ENCODE measurements at places on chromosomes 13 and 19.

GRCh38 chr19:13964776-13965175, 12.5 kb downstream of the DCAF15 start:
- DNase-seq: no peak

- no peak for DNase-seq
Observed at GRCh38 chr13:48790966-48791365, 137.2 kb downstream of the CYSLTR2 start.

DNA sequence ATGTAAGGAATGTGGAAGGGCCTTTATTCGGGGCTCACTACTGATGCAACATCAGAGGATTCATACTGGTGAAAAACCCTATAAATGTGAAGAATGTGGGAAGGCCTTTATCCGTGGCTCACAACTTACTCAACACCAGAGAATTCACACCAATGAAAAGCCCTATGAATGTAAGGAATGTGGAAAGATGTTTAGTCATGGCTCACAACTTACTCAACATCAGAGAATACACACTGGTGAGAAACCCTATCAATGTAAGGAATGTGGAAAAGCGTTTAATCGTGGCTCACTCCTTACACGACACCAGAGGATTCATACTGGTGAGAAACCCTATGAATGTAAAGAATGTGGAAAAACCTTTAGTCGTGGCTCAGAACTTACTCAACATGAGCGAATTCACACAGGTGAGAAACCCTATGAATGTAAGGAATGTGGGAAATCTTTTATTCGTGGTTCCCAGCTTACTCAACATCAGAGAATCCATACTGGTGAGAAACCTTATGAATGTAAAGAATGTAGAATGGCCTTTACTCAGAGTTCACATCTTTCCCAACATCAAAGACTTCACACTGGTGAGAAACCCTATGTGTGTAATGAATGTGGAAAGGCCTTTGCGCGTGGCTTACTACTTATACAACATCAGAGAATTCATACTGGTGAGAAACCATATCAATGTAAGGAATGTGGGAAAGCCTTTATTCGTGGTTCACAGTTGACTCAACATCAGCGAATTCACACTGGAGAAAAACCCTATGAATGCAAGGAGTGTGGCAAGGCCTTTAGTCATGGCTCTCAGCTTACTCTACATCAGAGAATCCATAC, 44.3 kb downstream of the ZNF585A start:
- DNase-seq: no peak

- DNase-seq: no peak
Observed at GRCh38 chr13:102333320-102334198, 68.3 kb downstream of the FGF14 start.

DNA sequence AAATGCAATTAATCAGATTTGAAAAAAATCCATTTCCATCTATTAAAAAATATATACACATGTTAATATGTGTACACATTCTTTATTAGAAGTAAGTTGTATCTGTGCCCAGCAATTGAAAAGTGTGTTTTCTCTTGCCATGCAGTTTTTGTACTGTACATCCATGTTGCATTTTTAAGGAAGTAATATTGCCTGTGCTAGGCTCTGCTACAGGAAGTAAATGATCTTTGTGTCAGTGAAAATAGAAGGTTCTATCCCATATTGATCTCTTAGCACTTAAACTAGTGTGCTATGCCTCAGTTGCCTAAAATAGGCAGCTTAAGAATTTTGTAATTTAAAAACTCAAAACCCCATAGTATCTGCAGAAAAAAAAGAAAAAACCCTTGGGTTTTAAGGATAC, 122.5 kb downstream of the CDK8 start:
- no peak for DNase-seq

DNA sequence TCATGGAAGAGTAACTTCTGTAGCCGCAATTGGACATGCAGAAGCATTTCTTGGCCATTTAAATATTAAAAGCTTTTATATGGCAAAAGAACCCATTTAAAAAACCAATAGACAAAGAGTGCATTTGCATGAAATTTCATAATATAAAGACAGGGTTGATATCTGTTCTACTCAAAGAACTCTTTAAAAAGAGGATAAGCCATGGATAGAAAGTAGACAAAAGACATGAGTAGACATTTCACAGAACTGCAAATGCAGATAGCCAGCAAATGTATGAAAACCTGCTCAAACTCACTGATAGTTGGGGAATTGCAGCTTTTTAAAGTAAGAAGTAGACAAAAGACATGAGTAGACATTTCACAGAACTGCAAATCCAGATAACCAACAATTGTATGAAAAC, 218.1 kb downstream of the SHISA2 start:
- DNase-seq: no peak

DNA sequence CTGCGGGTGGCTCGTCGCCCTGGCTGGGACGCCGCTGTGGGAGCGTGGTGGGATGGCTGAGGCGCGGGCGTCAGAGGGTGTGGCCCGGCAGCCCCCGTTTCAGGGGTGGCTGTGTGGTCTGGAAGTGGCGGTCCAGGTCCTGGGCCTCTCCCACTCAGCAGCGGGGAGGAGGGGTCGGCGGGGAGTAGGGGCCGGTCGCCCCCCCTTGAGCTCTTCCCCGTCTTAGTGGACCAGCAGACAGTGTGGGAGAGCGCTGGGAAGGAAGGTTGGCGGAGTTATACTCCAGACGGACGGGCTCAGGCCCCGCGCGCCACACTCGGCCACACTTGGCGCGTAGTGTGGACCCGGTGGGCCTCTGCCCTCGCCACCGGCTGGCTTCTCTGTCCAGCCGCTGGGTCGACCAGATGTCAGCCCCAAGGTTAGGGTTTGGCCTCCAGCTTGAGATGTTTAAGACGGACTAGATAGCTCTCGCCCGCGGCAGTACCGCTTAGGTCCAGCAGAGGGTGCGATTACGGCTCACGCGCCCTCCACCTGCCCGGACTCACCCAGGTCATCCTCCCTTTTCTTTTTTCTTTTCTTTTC, 21.7 kb upstream of the ZNF429 start:
- DNase-seq: no peak

- DNase-seq: no peak
Observed at GRCh38 chr13:44627441-44627840, 51.3 kb upstream of the TSC22D1 start.

DNA sequence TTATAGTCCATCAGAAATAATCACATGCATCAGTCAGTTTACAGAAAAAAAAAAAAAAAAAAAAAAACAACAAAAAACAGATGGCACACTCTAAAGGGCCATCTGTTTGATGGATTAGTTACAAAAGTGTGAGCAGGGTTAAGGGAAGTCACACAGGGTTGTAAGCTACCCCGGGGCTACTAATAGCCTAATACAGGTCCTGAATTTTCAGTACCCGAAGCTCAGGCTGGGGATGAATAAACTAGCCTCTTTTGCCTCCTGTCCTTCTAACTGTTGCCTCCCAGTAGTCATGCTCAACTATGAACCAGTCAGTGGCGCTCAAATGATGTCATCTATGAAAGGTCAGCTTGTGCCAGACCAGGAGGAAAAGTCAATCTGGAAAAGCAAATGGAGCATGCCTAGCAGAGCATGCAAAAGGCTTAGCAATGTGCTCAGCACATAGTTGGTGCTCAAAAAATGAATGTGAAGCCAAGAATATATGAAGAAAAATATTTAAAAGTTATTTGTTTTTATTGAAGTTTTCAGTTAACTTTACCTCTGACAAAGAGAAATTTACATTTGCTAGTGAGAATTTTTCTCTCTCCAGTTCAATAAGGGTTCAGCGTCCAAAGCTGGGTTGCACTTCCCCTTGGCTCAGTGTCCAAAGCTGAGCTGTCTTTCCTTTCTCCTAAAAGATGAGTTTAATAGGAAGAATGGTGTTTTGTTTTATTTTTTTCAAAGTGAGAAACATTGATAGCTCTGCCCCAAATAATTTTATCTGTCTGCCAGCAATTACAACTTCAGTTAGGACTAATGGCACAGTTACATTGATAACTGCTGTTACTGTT, 30.8 kb upstream of the LRCH1 start:
- DNase-seq: no peak

DNA sequence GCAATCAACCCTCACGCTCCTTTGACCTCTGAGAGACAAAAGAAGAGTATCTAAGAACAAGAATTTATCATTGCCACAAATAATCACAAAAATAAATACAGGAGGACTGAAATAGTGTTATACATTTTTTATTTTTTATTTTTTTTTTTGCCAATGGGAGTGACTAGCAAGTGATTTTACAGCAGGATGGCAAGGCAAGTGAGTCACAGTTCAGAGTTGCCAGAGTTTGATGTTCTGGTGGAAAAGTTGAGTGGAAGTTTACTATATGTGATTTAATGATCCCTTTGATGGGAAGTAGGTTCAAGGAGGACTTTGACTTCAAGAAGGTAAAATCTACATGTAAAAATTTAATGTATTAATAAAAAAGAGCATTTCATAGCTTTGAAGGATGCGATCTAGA, 2691.4 kb downstream of the PCDH9 start:
- no peak for DNase-seq

DNA sequence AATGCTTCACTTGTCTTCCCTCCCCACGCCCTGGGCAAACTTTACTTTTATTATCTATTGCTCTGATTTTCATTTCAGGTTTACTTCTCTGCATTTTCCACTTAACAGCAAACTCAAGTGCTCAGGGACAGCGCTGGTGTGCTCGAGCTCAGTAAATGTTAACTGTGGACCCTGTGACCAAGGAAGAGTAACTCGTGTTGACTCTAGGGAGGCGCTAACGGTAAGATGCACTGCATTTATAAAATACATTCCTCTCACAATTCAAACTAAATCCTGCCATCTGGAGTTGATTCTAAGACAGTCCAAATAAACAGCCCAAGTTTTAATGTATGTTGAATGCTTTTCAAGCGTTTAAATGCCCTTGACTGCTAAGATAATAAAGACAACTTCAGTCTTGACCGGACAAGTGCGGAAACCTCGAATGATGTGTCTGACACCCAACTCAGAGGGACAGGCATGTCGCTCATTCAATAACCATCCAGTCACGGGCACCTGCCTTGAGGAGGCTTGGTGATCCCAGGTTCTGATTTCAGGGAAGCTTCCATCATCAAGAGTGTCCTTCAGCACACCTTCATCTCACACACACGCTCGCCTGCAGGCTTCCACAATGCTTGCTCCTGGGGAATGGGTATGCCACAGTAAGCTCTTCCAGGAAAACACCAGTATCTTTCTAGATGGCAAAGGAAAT, 93.2 kb downstream of the STK24 start:
- DNase-seq: no peak

GRCh38 chr19:30666301-30666803, 294.2 kb downstream of the ZNF536 start:
- DNase-seq: peak; percentile 48

DNA sequence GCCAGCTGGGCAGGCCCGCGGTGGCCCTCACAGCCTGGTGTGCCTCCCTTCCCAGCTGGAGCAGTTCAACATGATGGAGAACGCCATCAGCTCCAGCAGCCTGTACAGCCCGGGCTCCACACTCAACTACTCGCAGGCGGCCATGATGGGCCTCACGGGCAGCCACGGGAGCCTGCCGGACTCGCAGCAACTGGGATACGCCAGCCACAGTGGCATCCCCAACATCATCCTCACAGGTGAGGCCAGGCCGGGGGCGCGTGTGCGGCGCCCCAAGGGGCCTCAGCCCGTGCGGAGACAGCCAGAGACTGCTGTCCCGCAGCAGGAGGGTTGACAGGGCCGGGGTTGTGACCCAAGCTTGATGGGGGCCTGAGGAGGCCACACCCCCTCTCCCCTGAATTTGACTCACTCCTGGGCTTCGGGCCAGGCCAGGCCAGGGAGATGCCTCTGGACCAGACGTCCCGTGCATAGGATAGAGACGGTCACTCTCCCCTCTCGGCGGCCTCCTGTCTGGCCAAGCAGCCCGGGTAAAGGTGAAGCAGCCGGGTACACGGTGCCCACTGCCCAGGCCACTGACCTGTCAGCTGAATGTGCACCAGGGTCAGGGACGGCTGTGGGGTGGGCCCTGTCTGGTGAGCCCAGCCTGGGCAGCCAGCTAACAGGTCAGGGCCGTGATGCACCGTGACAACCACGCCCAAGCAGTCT, 15.4 kb downstream of the COMP start:
- DNase-seq: no peak

DNA sequence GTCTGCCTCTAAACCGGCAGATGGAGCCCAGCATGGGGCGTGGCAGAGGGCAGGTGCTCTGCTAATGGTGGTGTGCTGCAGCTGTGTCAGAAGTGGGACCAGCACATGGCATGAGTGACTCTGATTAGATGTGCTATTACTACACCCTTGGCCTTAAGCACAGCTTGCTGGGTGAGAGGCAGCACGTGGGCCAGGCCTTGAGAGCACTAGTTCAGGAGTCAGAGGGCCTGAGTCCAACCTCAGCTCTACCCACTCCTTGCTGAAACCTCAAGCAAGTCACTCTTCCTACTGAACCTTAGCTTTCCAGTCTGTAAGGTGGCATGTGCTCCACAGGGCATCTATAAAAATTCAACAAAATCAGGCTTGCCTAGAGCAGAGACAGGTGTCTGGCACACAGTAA, 22.7 kb downstream of the AKT2 start:
- DNase-seq: no peak

DNA sequence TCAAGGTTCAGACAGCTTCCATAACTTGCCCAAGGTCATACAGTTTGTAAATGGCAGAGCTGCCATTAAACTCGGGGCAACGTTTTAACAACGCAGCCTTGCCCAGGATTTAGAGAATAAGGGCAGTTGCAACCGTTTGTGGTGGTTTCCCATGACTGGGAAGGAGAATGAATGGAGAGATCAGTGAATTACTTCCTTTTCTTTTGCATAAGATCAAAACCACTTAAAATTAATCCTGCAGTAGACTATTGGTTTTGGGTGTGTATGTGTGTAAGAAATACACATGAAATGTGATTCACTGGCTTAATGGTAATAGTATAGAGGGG, 179.1 kb upstream of the MIR17HG start:
- DNase-seq: no peak

GRCh38 chr13:48138270-48138669, 43.4 kb upstream of the MED4 start:
- DNase-seq: no peak

DNA sequence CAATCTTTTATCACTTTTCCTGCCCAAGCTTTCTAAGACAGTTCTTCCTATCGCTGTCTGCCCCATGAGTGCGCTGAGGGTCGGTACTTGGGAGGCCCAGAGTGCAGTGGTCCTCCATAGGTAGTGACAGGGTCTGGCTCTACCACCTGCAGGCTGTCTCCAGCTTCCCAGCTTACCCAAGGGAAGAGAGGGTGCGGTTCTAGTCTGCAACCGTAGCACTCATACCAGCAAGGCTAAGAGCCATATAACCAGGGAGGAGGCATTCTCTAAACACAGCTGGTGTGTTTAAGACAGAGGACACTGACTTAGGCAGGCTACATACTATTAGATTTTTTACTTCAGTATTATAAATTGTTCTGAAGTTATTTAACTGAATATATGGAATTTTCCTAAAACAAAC, 8.2 kb downstream of the PROZ start:
- no peak for DNase-seq
